ENCODE measurements at places on chromosomes 7 and 10.

DNA sequence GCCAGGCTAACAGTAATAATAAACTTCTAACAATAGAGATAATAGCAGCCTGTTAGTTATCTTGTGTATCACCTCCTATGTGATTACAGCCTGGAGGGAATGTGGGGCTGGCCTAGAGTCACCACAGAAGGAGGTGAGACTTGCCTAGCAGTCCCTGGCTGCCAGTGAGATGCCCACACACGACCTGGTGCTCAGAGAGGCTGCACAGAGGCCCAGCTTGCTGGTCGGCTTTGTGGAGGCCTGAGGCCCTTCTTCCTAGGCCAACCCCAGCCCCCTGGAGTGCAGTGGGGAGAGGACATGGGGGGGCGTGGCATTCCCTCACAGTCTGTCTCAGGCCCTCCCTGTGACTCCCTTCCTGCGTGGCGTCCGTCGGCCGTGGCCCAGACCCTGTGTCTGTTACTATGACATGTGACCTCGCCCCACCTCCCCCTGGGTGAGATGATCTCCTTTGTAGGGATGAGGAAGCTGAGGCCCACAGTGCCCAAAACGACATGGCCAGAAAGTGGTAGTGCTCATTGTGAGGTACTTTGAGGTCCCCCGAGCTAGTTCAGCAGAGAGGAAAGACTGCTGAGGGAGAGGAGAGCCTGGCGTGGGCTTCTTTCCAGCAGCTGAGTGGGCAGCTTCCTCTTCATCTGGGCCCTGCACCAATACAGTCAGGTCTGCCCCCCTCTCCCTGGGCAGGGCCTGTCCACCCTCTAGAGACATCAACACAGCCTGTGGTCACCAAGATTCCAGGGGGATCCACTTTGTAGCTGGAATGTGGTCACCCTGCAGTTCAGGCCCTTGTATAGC, 29.7 kb downstream of the UNC5B start:
- no peak for DNase-seq

GRCh38 chr7:78232806-78233205, 434.2 kb downstream of the PHTF2 start:
- DNase-seq, result no peak

DNA sequence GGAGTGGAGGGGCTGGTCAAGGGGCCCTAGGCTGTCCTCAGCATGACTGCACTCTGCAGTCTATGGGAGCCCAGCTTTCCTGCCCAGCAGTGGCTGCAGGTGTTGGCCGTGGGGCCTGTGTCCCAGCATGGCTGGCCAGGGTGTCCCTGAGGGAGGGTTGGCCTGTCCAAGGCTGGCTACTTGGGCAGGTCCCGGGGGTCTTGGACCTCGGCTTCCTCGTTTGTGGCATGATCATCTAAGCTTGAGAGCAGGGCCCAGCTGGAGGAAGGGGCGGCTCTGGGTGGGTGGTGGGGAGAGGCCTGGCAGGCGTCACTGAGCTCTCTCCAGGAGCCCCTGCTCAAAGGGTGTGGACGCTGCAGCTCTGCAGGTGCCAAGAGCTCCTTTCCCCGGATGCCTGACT, 43.7 kb upstream of the CFAP46 start:
- no peak for DNase-seq

DNA sequence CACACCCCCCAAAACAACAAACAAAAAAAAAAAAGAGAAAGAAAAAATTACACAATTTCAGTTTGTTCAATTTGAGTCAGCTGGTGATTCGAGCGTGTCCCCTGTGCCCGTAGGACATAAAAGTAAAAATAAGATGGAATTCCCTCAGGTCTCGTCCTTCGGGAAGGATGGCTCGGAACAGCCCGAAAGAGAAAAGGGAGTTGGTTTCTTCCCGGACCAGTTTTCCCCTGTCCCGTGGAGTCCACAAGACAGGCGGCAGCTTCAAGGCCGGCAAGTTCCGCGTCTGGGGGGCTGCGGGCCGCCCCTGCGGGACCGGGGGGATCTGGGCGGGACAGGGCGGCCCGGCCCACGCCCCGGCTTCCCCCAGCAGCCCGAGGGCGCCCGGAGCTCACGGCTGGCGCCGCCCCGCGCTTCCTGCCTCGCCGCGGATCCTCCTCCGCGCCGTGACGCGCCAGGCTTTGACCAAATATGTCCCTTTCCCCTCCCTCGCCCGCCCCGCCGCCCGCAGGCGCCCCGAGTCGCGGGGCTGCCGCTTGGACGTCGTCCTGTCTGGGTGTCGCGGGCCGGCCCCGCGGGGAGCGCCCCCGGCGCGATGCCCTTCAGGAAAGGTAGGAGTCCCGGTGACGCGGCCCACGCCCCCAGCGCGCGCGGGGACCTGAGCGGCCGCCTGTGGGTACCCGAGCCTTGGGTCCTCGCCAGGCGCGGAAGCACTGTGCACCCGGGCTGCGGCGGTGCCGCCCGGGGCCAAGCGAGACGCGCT, 55.8 kb downstream of the RBM17 start:
- DNase-seq, result peak; percentile 66

GRCh38 chr10:60405172-60405571, 15.5 kb upstream of the ANK3 start:
- no peak for DNase-seq

DNA sequence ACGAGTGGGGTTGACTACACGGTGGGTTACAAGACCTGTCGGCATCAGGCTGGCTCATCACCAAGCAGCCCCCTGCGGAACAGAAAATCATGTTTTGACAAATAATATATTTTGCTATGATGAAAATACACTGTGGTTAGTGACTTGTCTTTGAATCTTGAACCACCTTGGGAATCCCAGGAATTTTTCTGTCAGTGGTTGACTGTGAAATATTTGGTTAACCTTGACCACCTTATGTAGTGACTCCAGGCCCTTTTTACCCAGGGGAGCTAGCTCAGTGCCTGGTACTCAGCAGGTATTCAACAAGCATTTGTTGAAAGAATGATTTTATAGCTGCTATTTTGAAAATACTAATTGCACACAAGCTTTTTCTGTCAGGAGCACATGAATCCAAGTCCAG, 406.0 kb downstream of the PHF14 start:
- no peak for DNase-seq

All from hematopoietic multipotent progenitor cell treated with erythropoietin and hydrocortisone succinate and interleukin-3 and kit ligand, for 17 days (in vitro differentiated cells).